ENCODE measurements at places on chromosomes 4 and X.

DNA sequence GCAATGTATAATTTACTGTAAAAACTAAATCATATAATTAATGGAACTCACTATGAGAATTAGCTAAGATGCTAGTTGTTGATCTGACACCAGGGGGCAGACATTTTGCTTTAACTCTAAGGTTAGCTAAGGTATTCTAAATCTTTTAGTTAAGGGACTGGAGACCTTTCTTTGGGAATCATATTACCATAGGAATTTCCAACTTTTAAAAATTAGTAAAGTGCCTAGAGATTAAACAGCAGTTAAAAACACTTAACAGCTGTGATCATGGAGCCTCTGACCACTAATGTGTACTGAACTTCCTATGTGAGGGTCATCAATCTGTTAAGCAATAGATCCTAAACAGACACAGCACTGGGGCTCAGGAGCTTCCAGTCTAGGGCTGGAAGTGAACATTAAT, 226.6 kb downstream of the NSUN7 start:
- DNase-seq: no peak

- no peak for DNase-seq
Observed at GRCh38 chrX:107700790-107701189, 72.5 kb downstream of the PRPS1 start.

GRCh38 chrX:139382529-139382928, 148.0 kb upstream of the F9 start:
- no peak for DNase-seq

DNA sequence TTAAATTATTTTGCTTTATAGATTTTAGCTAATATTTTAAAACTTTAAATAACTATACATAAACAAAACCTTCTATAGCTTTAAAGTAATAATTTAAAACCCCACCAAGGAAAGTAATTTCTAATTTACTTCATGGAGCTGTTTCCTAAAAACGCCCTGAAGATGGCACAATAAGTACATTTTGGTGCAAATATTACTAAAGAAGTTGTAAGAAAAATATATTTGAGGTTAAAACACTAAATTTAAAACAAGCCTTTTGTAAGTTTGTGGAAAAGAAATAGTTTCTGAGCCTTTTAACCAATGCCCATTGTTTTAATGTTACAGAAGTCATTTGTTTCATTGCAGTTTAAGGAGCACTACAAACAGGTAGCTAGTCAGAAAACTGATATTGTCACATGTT, 137.4 kb upstream of the AGA start:
- DNase-seq: no peak

- DNase-seq: no peak
Observed at GRCh38 chr4:152278505-152279233, 257.2 kb downstream of the FBXW7 start.

DNA sequence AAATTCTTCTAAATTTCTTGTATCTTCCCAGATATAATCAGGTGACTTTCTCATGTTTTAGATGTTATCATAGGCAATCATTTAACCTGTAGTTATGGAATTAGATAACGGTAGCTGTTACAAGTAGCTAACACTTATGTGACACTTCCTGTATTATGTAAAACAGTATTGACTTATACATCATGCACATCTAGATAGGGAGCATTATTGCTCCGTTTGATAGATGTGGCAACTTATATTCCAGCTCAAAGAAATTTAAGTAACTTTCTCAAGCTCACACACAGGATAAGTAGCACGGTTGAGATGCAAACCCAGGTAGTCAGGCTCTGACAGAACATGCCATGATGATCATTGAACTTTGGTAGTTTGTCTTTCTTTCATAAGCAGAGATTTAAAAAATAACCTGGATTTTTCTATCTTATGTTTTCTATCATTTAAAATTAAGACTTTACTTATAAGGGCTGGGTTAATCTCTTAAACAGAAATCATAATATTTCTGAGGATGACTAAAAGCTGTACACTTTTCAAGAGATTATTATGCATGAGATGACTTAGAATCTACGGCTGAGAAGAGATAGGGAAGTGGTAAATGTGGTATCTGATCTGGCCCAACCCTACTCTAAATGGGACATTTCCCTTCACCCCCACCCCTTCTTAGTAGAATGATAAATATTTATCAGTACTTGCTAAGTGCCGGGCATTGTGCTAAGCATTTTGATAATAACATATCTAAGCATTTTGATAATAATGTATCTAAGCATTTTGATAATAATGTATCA, 69.1 kb upstream of the HPGD start:
- DNase-seq: no peak

- no peak for DNase-seq
Observed at GRCh38 chr4:149823769-149824221, 8.2 kb upstream of the IQCM start.

DNA sequence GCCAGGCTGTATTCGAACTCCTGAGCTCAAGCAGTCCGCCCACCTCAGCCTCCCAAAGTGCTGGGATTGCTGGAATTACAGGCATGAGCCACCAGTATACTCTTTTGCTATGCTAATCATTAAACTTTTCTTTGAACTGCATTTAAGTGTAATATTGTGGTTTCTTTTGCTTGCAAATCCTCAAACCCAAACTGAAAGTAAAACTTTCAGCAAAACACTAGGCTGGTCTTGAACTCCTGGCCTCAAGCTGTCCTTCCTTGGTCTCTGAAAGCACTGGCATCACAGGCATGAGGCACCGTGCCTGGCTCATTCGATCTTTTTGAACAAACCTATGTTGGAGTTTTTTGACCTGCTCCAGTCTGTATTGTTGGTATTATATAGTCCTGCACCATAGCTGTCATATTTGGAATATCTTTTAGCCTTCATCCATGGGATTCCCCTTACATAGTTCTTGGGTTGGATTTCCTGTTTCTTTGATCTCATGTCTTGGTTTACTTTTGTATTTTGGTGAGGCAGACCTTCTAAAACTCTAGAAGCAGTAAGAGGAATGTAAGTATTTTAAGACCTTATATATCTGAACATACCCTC, 34.1 kb downstream of the MOB1B start:
- no peak for DNase-seq

GRCh38 chr4:36043901-36044300, 200.4 kb downstream of the ARAP2 start:
- no peak for DNase-seq

DNA sequence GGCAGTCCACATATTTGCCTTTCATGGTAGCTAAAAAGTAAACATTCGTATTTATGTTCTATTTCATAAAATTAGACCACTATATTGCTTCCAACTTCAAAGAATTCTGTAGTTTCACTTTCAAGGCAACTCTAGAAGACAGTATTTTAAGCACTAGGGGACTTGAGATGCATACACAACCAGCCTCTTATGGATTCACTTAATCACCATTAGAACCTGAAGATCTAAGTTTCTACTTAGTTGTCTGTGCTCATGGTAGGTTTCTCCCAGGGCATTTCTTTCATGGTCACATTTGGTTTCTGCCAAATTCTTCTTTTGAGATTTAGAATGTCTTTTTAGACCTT, 209.9 kb upstream of the HCCS start:
- DNase-seq: no peak

- DNase-seq: no peak
Observed at GRCh38 chr4:139389102-139389501, 64.8 kb upstream of the RAB33B start.

DNA sequence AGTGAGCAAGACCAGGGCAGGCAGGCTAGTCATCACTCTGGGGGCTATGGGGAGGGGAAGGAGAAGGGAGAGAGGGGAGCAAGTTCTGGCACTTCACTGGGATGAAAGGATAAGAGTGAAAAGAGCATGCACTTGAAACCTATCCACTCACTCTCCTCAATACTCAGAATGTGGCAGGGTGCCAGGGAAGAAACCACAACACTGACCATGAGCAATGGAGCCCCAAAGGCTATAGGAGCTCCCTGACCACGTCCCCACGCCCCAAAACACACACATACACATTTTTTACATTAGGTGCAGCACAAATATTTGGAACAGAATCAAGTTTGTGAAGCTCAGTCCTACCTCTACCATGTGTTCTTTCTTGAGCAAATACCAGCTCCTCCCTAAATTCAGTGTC, 132.2 kb downstream of the IDS start:
- DNase-seq: no peak

- DNase-seq: no peak
Observed at GRCh38 chr4:187124331-187124730, 400.7 kb upstream of the FAT1 start.

DNA sequence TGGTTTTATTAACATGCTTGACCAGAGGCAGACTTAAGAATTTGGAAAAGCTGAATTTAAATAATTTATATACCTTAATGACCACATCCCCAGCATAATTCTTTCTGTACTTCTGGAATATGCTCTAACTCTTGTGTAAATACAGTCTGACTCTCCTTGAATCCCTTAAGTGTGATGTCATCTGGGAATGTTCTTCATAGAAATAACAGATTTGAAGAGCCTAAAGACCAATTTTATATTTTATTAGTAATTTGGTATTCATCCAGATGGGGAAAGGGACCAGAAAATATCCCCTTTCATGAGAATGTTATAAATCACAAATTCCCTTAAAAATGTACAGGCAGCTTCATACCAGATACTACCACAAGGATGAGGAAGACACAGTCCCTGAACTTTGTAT, 58.3 kb downstream of the KCNIP4 start:
- no peak for DNase-seq

DNA sequence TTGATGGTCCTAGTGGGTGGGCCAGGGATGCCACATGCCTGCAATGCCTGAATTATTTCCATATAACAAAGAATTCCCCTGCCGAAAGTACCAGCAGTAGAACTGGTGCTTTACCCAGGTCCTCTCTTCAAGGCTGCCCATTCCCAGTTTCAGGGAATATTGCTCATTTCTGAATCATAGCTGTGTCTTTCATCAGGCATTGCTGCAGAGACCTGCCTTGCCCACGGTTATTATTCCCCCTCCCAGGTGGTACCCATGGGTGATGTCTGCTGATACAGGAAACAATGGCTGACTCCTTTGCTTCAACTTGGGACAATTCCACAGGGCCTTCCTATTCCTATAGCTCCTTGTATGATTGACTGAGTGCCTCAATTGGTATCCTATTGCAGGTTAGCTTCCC, 9.7 kb upstream of the IQCM start:
- DNase-seq: no peak

DNA sequence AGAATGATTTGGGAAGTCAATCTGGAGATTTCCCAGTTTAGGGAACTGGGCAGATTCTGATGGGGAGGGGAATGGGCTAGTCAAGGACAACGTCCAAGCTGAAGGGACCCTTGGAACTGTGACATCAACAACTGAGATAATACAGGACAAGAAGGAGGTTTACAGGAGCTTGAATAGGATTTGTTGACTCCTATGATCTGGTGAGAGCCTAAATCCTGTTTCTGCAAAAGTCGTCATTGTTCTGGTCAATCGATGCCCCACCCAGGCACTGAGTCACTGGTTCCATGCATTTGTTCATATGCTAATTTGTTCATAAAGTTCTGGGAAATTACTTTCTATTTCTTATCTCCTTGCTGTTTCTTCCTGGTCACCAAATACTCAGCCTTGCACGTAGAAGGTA, 15.3 kb upstream of the PDGFRA start:
- DNase-seq: no peak

DNA sequence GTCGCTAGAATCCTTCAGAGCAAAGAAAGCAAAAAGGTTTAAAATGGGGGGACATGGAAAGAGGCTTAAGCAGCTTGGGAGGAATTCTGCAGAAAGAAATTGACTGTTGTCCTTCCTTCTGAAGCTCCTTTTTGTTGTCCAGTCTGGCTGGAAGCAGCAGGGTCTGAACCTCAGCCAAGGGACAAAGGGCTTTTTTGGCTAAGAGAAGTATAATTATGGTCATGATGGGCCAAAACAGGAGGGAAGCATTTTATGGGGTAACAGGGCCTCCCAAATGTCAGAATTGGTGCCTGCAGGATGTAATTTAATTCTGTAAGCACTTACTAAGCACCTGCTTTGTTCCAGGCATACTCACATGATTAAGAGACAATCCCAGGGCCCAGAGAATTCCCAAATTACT, 74.2 kb upstream of the CPEB2 start:
- no peak for DNase-seq

DNA sequence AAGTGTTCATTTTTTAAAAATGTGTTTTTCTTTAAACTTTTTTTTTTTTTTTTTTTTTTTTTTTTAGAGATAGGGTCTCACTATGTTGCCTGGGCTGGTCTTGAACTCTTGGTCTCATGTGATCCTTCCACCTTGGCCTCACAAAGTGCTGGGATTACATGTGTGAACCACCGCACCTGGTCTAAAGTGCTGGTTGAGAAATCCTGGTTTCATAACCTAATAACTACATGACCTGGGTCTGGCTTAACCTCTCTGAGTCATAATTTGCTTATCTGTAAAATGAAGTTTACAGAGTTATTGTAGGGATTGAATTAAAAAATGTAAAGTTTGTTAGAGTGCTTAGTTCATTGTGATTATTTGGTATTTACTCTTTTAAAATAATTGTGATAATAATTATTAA, 5.2 kb downstream of the HSD17B13 start:
- no peak for DNase-seq

DNA sequence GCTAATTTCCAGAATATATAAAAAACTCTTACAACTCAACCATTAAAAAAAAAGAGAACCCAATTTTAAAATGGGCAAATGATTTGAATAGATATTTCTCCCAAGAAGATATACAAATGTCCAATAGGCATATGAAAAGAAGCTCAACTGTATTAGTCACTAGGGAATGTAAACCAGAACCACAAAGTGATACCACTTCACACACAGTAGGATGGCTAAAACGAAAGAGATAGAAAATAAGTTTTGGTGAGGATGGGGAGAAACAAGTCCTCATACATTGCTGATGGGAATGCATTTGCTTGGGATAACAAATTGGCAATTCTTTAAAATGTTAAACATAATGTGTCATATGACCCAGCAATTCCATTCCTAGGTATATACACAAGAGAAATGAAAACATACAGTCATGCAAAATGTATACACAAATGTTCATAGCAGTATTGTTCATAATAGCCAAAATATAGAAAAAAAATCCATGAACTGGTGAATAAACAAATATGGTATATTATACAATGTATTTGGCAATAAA, 5.7 kb downstream of the TCEAL3 start:
- DNase-seq: no peak

DNA sequence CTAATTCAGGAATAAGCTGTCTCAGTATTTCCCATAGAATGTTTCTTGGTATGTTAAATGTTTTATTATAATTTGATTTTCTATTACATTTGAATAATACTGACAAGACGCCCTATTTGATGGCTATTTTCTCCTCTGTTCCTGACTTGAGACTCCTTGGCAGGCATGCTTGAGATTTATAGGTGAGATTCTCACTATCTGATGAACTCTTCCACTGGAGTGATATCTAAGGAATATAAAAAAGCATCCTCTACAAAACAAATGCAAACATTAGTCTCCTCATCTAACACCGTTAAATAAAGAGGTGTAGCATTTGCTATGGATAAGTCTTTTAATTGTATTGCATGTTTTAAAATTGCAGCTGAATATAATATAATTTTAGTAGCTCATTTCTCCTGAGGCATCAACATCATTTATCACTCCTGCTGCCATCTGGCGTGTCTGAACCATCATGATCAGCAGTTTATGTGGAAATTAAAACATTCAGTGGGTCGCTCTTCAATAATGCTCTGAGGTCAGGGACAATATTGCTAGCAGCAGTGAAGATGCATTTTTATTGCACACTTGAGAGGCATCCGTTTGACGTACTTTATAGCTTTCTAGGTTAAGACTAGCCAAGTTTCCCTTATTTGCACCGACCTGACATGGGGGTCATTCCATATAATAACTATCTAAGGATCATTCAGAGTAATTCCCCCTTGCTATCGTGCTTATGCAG, 210.4 kb upstream of the GALNTL6 start:
- DNase-seq: no peak

Data from stimulated activated CD4-positive, alpha-beta T cell treated with anti-CD3 and anti-CD28 coated beads, Interleukin-1b, Interleukin-23, amount 100 ng/mL, for 1 hour (primary cell).